ENCODE measurements at places on chromosomes 4 and X.

DNA sequence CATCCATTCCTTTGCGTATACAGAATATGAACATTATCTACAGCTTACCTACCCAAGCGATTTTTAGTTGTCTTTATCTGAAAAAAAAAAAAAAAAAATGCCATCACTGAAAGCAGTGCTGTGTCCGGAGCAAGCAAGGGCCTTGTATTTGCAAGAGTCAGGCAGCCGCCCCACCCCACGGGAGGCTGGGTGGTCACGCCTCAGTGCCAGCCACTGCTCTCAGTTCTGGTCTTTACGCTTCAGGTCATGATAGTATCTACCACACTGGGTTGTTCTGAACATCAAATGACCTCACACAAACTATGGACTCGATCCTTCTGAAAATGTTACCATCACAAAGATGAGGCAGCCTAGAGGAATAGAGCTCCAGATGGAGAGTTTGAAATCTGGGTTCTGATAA, 62.7 kb upstream of the HELT start:
- DNase-seq: no peak

GRCh38 chr4:111930659-111931058, 214.6 kb upstream of the FAM241A start:
- DNase-seq: no peak

DNA sequence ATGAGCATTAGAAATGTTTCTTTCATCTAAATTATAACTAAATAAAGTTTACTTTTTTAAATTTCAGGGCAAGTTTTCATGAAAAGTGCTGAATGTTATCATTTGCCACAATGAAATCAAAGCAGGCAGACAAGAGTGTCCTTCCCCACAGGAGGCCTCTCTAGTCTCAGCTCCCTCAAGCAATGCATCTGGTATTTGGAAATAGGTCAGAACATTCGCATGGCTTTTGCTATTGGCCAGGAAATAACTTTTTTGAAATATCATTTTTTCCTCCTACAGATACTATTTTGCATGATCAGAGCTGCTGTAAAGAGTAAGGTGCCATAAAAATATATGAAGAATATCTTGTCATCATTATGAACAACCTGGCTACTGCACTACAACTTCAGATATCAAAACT, 41.1 kb downstream of the MAD2L1 start:
- no peak for DNase-seq

- peak; percentile 64 for DNase-seq
These were observed at the start of gene TET2 for GRCh38 chr4:105146276-105147015. Gene TET2 (plus strand): TSS chr4:105146876. CDS start chr4:105233943, 87,067 bp downstream.

Data from pancreas (tissue), 10 donors.